ENCODE measurements at places on chromosomes 3 and 15.

DNA sequence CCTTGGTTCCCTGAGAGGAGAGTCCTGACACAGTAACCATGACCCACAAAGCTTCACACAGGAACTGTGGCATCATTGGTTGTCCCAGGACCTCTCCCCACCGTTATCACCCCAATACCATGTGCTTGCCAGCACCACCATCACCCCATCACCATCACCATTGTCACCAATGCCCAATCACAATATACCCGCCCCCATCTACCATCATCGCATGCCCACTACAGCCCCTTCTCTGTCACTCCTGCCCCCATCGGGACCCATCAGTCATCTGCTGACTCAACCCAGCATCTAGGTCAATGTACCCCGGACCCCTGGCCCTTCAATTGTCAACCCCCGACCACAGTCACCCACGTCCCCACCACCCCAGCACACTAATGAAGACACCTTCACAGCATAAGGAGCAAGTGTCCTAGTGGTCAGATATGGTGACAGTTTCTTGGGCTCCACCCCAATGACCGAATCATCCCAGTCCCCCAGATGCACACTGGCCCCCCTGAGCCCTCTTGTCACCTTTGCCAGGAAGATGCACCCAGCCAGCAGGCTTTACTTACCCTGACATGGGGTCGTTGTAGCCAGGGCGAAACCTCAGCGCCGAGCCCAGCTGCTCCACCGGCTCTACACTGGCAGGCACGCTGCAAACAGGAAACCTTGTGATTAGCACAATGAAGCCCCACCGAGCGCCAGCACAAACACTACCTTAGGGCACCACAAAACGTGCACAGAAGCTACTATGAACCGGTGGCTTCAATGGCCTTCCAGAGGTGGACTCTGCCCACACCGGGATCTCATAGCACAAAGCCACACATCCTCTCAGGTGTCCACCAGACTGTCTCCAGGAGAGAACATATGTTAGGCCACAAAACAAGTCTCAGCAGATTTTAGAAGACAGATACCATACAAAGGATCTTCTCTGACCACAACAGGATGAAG, 25.1 kb downstream of the SHISA5 start:
- DNase-seq = no peak

GRCh38 chr15:73972984-73973682, 19.0 kb downstream of the STOML1 start:
- DNase-seq = peak; percentile 78

DNA sequence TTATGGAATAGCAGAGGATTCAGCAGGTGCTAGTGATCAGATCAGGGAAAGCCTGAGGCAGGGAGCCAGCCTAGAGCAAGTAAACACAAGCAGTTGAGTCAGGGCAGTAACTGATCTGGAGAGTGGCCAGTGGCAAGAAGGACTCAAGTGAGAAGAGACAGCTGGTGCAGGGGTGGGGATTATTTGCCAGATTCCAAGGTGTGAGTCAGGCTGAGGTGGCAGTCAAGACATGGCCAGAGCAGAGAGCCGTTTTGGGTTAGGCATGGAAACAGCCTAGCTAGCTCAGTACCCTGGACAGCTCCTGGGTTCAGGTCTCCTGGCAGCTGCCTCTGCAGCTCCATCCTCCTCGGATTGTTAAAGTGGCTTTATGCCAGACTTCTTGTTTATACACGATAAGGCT, 281.9 kb upstream of the ONECUT1 start:
- DNase-seq = peak; percentile 20

DNA sequence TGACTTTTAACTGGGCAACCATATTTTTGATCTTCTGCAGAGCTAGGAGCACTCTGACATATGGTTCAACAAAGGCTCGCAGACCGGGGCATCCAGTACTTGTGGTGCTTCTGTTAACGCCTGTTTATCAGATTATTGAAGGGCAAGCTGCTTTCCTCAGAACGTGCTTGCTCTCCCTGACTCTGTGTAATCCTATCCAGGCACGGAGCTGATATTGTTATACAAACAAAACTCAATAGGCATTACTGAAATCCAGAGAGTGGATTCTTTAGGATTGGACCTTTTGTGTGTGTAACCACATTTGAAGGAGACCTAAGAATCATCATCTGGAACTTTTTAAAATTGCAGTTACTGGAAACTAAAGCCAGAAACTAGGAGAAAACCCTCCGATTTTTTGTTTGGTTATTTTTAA, 246.5 kb downstream of the PTPRG start:
- DNase-seq = peak; percentile 40

GRCh38 chr3:52067526-52067925, 11.2 kb upstream of the DUSP7 start:
- DNase-seq = no peak

DNA sequence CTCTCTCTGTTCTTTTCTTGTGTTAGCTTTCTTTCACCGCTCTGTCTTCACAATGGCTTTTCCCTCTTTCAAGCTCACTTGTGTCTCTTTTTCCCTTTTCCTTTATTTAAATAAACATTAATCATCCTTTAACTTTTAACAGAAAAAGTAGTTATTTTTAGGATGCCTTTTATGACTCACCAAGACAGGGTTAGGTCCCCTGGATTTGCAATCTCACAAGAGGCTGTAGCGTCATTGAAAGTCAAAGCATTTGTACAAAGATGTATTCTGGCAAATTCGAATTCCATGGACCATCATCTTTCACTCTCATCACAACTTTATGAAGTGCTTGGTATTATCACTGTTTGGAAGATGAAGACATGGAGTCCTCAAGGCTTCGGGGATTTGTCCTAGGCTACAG, 34.8 kb upstream of the MCTP2 start:
- no peak for DNase-seq

GRCh38 chr3:62139957-62140356, 233.4 kb downstream of the FEZF2 start:
- DNase-seq = no peak
